ENCODE measurements at places on chromosomes 4 and X.

GRCh38 chrX:78237127-78237526, 90.3 kb downstream of the CYSLTR1 start:
- DNase-seq: no peak

- no peak for DNase-seq
Observed at GRCh38 chr4:20509315-20509714, 190.9 kb upstream of the PACRGL start.

DNA sequence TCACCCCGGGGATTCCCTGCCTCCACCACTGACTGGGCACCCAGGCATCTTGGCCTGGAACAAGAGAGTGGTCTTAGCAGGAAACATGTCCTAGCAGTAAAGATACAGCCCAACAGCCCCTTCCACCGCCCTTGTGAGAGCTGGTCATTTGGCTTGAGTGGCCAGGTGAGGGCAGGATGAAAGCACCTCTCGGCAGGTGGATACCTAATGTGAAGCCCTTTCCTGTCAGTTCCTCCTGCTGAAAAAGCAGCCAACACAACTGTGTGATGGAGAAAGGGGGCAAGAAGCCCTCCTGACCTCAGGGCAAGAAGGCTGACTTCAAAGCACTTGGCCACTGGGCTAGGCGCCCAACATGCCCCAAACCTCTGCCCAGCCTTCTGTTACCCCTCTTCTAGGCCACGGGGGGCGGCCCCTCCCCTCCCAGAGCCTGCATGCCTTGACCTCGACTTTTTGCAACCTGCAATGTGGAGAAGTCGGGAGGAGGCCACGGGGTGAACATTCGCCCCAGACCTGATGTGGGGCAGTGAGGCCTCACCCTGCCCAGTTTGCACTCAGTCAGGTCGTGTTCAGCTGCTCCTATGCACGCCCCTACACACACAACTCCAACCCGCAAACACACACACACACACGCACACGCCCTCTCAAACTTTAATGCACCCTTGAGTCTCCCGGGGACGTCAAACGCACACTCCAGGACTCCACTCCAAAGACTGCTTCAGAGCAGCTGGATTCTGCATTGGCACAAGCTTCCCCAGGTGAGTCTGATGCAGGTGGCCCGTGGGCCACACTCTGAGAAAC, 1.1 kb downstream of the LGI2 start:
- no peak for DNase-seq

- no peak for DNase-seq
Observed at GRCh38 chr4:89142691-89143669, 31.6 kb downstream of the TIGD2 start.

DNA sequence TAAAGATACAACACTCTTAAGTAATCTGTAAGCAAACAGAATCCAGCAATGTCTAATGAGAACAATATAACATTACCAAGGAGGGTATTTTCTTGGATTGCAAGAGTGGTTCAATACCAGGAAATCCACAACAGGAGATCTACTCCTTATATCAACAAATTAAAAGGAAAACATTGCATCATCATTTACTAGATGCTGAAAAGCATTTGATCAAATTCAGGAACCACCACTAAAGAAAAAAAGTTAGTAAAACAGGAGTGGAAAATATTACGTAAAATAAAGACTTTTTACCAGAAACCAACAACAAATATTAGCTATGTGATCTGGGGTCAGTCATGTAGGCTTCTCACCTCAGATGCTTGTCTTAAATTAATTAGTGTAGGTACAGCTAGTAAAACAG, 66.8 kb upstream of the MAB21L2 start:
- DNase-seq: no peak

- no peak for DNase-seq
Observed at GRCh38 chr4:5478169-5478568, 230.2 kb downstream of the EVC2 start.

DNA sequence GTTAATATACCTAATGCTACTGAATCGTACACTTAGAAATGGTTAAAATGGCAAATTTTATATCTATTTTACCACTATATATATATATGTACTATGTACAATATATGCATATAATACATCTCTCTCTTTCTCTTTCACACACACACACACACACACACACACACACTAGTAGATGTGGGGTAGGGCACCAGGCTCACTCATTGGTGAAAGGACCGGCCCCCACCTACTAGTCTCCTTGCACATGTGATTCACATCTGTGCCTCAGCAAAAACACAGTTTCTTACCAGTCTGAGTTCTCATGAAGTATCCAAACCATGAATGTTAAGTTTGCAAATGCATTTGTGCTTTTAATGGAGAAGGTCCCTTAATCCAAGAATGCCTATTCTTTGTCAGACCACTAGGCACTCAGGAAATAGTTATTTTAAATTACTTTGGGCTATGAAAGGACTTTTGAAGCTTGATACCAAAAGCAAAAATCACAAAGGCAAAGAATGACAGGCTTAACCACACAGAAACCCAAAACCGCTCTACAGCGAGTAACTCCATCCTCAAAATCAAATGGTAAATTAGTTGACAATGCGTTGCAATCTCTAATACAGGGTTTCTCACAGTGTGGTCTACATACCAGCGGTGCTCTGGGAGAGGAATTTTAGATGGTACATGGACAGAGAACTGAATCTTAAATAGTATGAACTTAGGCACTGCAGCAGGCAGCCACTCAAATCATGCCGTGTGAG, 5.8 kb downstream of the TSC22D3 start:
- no peak for DNase-seq

DNA sequence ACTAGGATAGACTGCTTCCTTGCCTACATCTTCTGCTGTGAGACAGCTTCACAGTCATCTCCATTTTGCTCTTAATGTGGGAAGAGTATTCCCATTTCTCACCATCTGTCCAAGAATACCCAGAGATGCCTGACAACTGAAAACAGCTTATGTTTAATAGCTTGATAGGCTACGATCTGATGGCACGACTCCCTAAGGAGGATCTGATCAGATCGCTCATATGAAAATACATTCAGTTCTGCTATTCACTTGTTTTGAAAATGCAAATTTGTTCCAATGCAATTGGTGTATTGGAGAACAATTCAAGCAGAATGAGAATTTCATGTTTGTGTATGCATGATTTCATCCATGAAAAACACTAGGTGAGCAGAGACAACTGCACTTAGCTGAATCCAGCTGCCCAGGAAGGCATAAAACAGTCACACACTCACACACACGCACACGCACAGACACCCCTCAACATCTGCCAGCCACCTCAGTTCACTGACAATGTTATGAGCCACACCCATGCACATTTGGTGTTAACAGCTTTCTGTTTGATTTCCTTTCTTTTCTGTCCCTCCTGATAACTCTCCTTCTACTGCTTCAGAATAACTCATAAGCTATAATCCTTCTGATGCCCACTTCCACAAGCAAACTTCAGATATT, 29.6 kb downstream of the TRIML1 start:
- no peak for DNase-seq
